Hepatocyte (in vitro differentiated cells): ENCODE measurements at places on chromosomes 5 and 9. TPM values are rescaled to one million over a fixed set of nuclear protein-coding genes. Genes with fewer than 3 reads are reported as not detected.

DNA sequence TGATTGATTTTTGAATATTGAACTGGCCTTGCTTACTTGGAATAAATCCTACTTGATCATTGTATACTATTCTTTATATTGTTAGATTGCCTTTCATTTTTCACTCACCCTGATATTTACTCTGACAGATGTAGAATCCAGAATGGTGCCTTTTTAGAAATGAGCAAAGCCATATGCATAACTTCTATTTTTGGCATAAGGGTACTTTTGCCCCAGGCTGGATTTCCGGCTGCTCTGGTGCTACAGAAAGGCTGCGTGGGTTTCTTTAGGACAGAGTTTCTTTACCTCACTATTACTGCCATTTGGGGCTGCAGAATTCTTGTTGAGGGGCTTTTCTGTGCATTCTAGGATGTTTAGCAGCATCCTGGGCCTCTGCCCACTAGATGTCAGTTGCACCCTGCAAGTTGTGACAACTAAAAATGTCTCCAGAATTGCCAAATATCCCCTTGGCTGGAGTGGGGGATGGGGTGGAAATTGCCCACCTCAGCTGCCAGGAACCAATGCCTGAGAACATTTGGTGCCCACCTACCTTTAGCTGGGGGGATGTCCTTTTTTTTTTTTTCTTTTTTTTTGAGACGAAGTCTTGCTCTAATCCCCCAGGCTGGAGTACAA is 50.1 kb downstream of the SLC36A1 start:
- no peak overlapping the region for H3K4me3 ChIP-seq
- H3K4me1 ChIP-seq, result no peaks in the 10 kb centered on the region
- DNase-seq, result no peak
- H3K27ac ChIP-seq, result no peak overlapping the region
- H3K27me3 ChIP-seq, result no peaks in the 10 kb centered on the region

- no peaks in the 10 kb centered on the region for H3K36me3 ChIP-seq
- no peak overlapping the region for H3K27ac ChIP-seq
- no peak overlapping the region for H3K4me3 ChIP-seq
- no peak for DNase-seq
- H3K27me3 ChIP-seq, result no peaks in the 10 kb centered on the region
- no peaks in the 10 kb centered on the region for H3K4me1 ChIP-seq
Measured at GRCh38 chr9:79301085-79301484, 270.7 kb upstream of the TLE4 start.

DNA sequence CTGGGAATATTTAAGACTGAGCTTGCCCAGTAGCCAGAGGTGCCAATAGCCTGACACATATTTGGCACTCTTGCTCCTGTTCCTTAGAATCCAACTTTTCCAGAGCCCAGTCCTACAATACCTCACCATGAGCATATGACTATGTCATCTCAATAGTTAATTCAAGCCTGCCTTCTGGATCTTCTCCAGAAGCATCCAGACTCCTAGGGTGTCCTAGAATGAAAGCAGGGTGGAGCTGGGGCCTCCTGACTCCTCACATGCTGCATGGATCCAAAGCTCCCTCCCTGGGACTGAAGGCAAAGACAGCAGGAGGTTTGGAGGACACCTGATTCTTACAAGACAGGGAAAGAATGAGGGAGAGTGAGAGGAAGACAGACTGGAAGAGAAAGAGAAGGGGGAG is 37.9 kb downstream of the SH3TC2 start:
- DNase-seq, result no peak
- no peak overlapping the region for H3K27ac ChIP-seq
- no peaks in the 10 kb centered on the region for H3K27me3 ChIP-seq
- no peak overlapping the region for H3K4me3 ChIP-seq
- H3K4me1 ChIP-seq, result no peaks in the 10 kb centered on the region
- no peaks in the 10 kb centered on the region for H3K36me3 ChIP-seq

GRCh38 chr9:10041726-10042229 is 571.0 kb downstream of the PTPRD start:
- no peak overlapping the region for H3K4me3 ChIP-seq
- H3K36me3 ChIP-seq, result no peaks in the 10 kb centered on the region
- H3K27ac ChIP-seq, result no peak overlapping the region
- no peaks in the 10 kb centered on the region for H3K27me3 ChIP-seq

- H3K4me1 ChIP-seq, result no peaks in the 10 kb centered on the region
- DNase-seq, result no peak
- no peak overlapping the region for H3K4me3 ChIP-seq
- H3K27ac ChIP-seq, result no peak overlapping the region
Measured at GRCh38 chr9:80467632-80468031, 895.9 kb downstream of the TLE4 start.

DNA sequence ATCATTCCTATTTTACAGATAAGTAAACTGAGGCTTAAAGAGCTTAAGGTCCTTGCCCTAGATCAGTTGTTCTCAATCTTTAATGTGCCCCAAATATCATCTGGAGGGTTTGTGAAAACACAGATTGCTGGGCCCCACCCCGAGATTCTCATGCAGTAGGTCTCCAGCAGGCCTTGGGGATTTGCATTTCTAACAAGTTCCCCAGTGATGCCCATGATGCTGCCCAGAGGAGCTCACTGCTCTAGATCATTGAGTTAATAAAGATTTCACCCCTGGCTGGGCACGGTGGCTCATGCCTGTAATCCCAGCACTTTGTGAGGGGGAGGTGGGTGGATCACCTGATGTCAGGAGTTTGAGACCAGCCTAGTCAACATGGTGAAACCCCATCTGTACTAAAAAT is 42.8 kb upstream of the RAD23B start:
- no peaks in the 10 kb centered on the region for H3K27me3 ChIP-seq
- H3K27ac ChIP-seq, result no peak overlapping the region
- H3K4me3 ChIP-seq, result no peak overlapping the region
- no peaks in the 10 kb centered on the region for H3K36me3 ChIP-seq
- no peak for DNase-seq

The PRR16 gene
- 16.1 and 17.3 TPM in 2 replicates for total RNA-seq

- H3K4me3 ChIP-seq, result no peak overlapping the region
- H3K36me3 ChIP-seq, result no peaks in the 10 kb centered on the region
- DNase-seq, result no peak
- no peaks in the 10 kb centered on the region for H3K4me1 ChIP-seq
Measured at GRCh38 chr9:15469406-15469805, 41.4 kb downstream of the PSIP1 start.

GRCh38 chr9:129930743-129931142 is 95.5 kb downstream of the USP20 start:
- no peak overlapping the region for H3K27ac ChIP-seq
- no peak overlapping the region for H3K4me3 ChIP-seq
- DNase-seq, result no peak

- no peaks in the 10 kb centered on the region for H3K36me3 ChIP-seq
- H3K27ac ChIP-seq, result no peak overlapping the region
- no peak overlapping the region for H3K4me3 ChIP-seq
- DNase-seq, result no peak
- H3K27me3 ChIP-seq, result no peaks in the 10 kb centered on the region
Measured at GRCh38 chr9:70529833-70530232, 115.4 kb upstream of the KLF9 start.

The SPINK7 gene
- total RNA-seq, result not detected in 2 replicates

The TMEM174 gene
- total RNA-seq, result not detected in 2 replicates

The IER5L gene
- total RNA-seq, result 34.5 and 38.0 TPM in 2 replicates

DNA sequence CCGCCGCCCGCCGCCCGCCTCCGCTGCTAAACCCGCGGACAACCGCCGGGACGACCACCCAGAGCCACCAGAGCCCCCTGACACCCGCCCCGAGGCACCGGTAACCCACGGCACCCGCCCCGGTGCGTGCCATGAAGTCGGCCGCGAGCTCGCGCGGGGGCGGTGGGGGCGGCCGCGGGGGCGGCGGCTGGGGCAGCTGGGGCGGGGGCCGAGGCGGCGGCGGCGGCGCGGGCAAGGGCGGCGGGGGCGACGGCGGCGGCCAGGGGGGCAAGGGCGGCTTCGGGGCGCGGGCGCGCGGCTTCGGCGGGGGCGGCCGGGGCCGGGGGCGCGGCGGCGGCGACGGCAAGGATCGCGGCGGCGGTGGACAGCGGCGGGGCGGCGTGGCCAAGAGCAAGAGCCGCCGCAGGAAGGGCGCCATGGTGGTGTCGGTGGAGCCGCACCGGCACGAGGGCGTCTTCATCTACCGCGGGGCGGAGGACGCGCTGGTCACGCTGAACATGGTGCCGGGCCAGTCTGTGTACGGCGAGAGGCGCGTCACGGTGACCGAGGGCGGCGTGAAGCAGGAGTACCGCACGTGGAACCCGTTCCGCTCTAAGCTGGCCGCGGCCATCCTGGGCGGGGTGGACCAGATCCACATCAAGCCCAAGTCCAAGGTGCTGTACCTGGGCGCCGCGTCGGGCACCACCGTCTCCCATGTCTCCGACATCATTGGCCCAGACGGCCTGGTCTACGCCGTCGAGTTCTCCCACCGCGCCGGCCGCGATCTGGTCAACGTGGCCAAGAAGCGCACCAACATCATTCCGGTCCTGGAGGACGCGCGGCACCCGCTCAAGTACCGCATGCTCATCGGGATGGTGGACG is 499 bp downstream of the FBLL1 start:
- peaks cover 19% of the 10 kb centered on the region for H3K27me3 ChIP-seq
- no peaks in the 10 kb centered on the region for H3K4me1 ChIP-seq
- peak overlapping the region; percentile 39 for H3K4me3 ChIP-seq
- peak; percentile 18 for DNase-seq

The TNFSF8 gene
- not detected in 2 replicates for total RNA-seq

GRCh38 chr9:10903969-10904368 is 291.2 kb upstream of the PTPRD start:
- H3K27me3 ChIP-seq, result no peaks in the 10 kb centered on the region
- no peaks in the 10 kb centered on the region for H3K36me3 ChIP-seq
- H3K4me1 ChIP-seq, result no peaks in the 10 kb centered on the region
- no peak for DNase-seq
- H3K4me3 ChIP-seq, result no peak overlapping the region
- H3K27ac ChIP-seq, result no peak overlapping the region

GRCh38 chr5:162227075-162227474 is 159.5 kb downstream of the GABRG2 start:
- no peak overlapping the region for H3K27ac ChIP-seq
- H3K4me3 ChIP-seq, result no peak overlapping the region
- no peaks in the 10 kb centered on the region for H3K27me3 ChIP-seq
- no peak for DNase-seq
- H3K4me1 ChIP-seq, result no peaks in the 10 kb centered on the region

The IL17B gene
- total RNA-seq, result 0.60 TPM in 1 of 2 replicates, not detected in the other

The SPINK6 gene
- not detected in 2 replicates for total RNA-seq

- no peak for DNase-seq
- no peak overlapping the region for H3K4me3 ChIP-seq
- no peaks in the 10 kb centered on the region for H3K27me3 ChIP-seq
- H3K4me1 ChIP-seq, result no peaks in the 10 kb centered on the region
Measured at GRCh38 chr5:111618623-111619271, 106.4 kb upstream of the STARD4 start.

The TMEM232 gene
- 2.4 TPM in 2 replicates for total RNA-seq

- no peak overlapping the region for H3K27ac ChIP-seq
- DNase-seq, result no peak
- H3K4me3 ChIP-seq, result no peak overlapping the region
- H3K27me3 ChIP-seq, result no peaks in the 10 kb centered on the region
- H3K36me3 ChIP-seq, result no peaks in the 10 kb centered on the region
Measured at GRCh38 chr9:133794016-133794760, 56.0 kb upstream of the SARDH start.

DNA sequence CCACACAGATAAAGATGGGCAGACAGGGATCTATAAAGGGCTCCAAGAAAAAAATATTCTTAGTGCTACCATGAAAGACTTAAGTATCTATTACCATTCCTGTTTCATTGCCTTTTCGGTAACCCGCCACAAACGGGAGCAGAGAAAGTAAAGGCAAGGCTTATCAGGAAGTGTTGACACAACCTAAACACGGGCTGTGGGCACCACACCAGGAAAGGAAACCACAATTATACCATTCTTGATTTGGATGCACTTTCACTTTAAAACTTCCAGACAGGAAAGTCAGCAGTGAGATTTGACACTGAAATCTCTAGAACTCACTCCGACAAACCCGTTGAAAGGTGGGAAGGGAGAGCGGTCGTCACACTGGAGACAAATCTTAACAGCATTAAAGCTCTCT is 6.5 kb downstream of the TLE1 start:
- H3K4me3 ChIP-seq, result no peak overlapping the region
- H3K36me3 ChIP-seq, result peaks cover 5% of the 10 kb centered on the region
- no peaks in the 10 kb centered on the region for H3K27me3 ChIP-seq
- peak overlapping the region; percentile 11 for H3K27ac ChIP-seq

GRCh38 chr9:33202552-33203201 is 35.5 kb upstream of the B4GALT1 start:
- no peaks in the 10 kb centered on the region for H3K27me3 ChIP-seq
- DNase-seq, result no peak
- no peaks in the 10 kb centered on the region for H3K4me1 ChIP-seq
- no peaks in the 10 kb centered on the region for H3K36me3 ChIP-seq
- H3K27ac ChIP-seq, result no peak overlapping the region
- H3K4me3 ChIP-seq, result no peak overlapping the region

GRCh38 chr9:92564982-92565381 is 29.2 kb upstream of the ECM2 start:
- H3K36me3 ChIP-seq, result no peaks in the 10 kb centered on the region
- DNase-seq, result no peak
- H3K27ac ChIP-seq, result no peak overlapping the region
